ENCODE measurements at places on chromosomes 5 and 9.

- DNase-seq: no peak
Observed at GRCh38 chr9:93830606-93831005, 124.5 kb downstream of the BARX1 start.

- no peak for DNase-seq
Observed at GRCh38 chr5:90020575-90021538, 388.7 kb downstream of the CETN3 start.

- no peak for DNase-seq
Observed at GRCh38 chr9:98942906-98943681, 613 bp upstream of the COL15A1 start.

DNA sequence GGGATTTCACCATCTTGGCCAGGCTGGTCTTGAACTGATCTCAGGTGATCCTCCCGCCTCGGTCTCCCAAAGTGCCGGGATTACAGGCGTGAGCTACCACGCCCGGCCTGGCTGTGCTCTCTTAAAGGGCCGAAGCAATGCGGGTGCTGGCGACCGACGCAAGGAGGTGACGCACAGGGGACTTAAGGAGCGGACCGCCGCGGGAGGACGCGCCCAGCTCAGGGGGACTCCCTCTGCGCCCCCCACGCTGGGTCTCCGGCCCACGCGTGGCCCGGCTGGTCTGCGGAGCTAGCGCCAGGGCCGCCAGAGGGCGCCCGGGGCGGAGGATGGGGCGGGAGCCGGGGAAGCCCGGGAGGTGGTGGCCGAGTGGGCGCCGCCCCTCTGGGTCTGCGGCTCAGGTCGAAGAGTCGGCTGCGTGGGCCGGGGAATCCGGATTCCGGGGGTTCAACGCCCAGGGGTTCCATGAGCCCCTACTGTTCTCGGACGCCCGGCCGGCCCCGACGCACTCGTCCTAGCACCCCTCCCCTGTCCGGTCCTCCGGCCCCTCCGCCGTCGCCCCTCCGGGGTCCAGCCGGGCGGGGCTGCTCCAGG lies 502 bp upstream of the CERCAM start:
- peak; percentile 57 for DNase-seq

DNA sequence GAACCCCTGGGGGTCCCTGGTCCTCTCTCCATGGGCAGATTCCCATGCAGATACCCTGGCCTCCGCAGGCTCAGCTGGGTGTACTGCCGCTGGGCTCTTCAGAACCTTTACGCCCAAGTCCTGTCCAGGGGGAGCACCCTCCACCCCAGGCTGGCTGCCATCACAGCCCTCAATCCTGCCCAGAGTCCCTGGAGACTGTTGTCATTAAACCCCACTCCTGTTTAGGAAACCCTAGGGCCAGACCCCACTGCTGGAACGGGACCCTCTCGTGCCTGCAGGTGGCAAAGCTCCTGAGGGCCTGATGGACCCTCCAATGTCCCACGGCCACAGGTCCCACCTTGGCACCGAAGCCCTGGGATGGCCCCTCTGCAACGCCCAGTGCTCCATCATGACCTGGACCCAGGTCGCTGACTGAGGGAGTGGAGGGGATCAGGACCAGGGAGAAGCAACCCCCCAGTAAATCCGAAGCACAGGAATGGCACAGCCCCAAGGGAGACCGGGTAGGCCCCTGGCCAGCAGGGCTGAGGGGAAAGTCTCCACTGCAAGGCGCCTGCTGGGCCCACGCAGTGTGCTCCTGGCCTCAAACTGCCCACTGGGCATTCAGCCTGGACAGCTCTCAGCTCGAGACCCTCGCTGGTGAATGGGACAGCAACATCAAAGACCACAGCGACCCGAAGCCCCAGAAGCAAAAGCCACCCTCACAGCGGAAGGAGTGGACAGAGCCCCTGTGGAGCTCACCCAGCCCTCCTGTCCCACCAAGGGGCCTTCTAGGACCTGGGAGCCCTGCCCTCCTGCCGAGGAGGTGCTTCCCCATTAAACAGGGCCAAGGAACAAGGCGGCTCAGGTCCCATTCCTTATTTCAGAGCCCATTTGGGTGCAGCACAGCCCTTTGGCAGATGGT lies 8.3 kb downstream of the ZDHHC11B start:
- DNase-seq: no peak

DNA sequence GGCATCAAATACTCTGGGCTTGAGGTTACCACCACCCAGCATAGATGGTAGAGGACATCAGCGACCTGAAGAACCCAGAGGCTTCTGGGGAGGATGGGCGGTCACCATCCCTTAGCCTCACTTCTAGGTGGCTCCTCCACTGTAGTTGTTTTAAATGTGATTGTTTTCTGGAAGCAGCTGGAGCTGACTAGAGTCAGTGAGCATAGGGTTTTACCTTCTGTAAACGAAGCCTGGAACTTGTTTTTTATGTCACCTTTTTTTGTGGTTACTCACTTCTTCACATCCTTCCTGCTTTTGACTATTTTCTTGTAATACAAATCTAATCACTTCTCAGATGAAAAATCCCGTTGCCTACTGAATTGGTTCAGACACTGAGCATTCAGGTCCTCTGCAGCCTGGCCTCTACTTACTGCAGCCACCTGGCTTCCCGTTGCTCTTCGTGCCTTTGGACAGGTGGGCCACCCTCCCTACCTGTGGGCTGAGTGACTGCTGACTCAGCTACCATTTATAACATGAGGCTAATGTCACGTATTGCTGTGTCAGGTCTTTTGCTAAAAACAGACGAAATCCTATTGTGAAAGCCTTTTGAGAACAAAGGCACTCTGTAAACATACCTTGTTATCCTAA lies 167.8 kb downstream of the MAN2A1 start:
- no peak for DNase-seq

GRCh38 chr9:126534431-126535186 lies 79.1 kb upstream of the LMX1B start:
- no peak for DNase-seq

DNA sequence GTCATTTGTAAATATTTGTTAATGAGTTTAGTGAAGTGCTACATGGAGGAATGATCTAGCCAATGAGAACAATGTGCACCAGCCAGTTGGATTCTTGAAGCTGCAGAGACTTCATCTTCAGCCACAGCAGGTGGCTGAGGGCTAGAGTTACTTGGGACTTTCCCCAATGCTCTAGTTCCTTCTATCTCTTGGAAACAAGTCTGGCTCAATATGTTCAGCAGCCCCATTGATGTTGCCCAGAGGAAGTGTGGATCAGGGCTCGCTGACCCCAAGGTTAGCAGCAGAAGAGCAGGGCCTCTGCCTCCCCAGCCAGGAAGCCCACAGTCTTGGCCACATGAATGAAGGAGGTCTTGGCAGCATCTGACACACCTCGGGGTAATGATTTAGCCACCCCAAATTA lies 117.5 kb downstream of the SLC1A3 start:
- no peak for DNase-seq

DNA sequence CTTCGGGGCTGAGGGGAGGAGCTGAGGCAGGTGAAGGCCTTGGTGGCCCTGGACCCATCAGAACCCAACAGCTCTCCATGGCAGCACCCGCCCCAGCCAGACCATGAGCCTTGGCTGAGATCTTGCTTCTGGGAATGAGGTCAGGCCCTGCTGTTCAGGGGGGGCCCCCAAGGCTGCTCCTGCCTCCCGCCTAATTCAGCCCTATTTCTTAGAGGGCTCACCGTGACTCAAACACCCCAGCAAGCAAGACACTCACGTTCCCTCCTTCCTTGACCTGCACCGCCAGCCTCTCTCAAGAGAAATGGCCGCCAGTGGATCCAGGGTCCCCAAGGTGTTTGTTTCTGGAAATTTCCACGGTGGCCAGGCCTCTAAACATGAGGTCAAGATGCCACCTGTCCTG lies 61.4 kb upstream of the PPP1R26 start:
- no peak for DNase-seq

DNA sequence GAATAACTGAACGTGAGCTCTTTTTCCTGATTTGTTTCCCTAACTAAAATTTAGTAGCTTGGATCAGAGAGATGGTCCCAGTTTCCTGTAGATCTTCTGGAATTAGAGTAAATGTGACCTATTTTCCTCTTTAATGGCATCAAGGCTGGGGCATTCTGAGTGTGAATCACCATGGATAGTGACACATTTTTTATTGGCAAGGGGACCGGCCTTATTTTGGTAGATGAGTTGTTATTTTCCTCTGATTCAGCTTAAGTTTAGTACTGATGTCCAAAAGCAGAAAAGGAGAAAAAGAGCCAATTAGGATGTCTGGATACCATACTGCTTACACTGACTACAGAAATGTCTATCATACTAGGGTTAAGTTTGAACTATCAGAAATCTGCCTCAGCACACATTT lies 68.1 kb downstream of the RNF38 start:
- no peak for DNase-seq

GRCh38 chr9:137319739-137320551 lies 17.9 kb upstream of the NRARP start:
- DNase-seq: no peak

- no peak for DNase-seq
Observed at GRCh38 chr5:83540105-83540504, 68.6 kb downstream of the VCAN start.

DNA sequence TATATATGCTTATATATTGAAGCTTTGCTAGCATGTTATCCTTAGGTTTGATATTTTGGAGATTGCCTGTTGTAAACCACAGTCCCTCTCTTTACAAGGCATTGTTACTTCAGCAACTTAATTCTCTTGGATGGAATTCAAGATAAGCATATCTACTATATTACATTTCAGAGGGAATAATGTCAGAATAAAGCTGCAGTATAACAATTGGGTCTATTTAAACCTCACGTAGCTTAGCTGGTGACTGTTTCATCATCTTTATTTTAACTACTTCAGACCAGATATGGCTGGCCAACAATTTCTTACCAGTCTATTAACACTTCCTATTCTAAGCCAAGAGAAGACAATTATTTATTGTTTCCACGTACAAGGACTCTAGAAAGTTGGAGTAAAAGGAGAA lies 27.1 kb downstream of the ZCCHC10 start:
- DNase-seq: no peak

- peak; percentile 88 for DNase-seq
Observed at GRCh38 chr9:94250456-94250855, 8.6 kb upstream of the ZNF169 start.

- no peak for DNase-seq
Observed at GRCh38 chr5:143120460-143121134, 282.9 kb downstream of the NR3C1 start.

DNA sequence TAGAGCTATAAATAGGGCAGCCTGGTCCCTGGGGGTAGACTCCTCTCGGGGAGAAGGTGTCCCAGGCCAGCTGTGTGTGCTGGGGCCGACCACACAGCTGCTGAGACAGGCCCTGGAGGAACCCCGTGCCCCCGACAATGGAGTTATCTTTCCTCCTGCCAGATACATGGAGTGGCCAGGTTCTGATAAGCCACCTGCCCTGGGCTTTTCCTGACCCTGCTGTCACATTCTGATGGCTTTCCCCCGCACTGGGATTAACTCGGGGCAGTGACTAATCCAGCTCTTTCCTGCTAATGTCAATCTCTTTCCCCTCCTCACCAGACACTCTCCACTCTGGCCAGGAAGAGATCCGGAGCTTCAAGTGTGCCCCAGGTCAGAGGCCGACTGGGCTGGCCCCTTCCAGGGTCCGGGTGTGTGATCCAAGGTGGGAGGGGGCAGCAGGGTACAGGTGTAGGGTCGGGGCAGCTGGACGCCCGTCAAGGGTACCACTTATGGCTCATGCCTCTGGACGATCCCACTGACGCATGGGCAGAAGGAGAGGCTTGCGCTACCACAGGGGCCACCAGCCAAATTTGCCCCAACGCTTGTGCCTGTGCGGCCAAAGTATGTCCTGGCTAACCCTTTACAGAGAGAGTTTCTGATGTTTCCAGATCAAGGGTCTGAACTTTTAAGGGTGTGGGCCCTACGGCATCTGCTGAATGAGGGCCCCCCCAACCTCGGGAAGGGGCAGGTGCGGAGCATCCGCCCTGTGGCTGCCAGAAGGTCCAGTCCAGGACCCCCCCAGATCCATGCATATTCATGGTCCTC lies 20.6 kb upstream of the COL5A1 start:
- DNase-seq: no peak

GRCh38 chr5:56112526-56113121 lies 117.9 kb upstream of the IL6ST start:
- no peak for DNase-seq

GRCh38 chr5:123397538-123397937 lies 25.7 kb downstream of the CEP120 start:
- no peak for DNase-seq

DNA sequence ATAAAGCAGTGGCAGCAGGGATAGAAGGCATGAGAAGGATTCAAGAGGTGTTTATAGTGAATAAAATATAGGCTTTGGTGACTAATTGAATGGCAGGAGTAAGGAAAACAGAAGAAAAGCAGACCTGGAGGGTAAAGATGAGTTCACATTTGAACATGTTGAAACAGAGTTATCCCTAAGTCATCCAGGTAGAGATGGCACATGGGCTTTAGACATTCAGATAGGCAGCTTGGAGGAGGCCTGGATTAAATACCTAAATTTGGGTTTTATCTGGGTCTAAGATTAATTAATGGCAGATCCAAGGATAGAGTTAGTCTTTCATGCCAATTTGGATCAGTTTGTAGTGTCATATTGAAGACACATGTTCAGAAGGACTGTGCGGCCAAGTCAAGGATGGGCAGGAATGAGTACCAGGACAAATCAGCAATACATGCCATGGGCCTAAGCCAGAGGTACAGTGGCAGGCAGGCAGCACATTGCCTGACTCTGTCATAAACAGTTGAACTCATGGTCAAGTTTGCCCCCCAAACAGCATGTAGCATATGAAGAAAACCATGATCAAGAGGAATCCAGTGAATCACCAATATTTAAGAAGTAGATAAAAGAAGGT lies 115.5 kb upstream of the SLC12A2 start:
- no peak for DNase-seq

GRCh38 chr9:17757816-17758215 lies 178.9 kb downstream of the SH3GL2 start:
- DNase-seq: no peak

DNA sequence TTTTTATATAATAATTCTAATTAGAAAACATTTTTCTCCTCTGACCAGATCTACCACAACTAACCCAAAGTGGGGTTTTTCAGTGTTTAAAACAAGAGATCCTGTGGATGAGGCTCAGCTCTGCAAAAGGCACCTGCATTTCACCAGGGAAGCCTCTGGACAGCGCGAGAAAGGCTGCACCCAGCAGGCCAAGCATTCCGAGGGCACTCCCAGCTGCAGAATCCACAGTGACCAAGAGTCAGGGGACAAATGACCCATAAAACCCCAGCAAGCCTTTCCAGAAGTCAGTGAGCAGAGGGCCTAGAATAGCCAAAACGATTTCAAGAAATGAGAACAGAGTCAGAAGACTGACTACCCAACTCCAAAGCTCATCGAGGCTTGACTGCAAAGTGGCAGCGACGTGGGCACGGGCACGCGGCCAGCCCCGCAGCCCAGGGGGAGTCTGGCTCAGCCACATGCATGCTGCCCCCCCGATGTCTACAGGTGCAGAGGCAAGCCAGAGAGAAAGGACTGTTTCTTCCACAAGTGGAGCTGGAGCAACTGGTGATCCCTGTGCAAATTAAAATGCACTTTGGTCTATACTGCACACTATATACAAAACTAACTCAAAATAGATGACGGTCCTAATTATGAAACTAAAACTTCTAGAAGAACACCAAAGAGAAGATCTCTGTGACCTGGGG lies 26.2 kb downstream of the TPPP start:
- no peak for DNase-seq

Measured in COR-L47 (cell line).